Activated naive CD4-positive, alpha-beta T cell treated with anti-CD3 and anti-CD28 coated beads, Interleukin-2, amount 10 ng/mL, durations not matched to agents 7 days and 5 days (primary cell): ENCODE measurements at places on chromosomes 7 and 10.
A peak's percentile ranks its signal among the peaks of the same experiment; 100 is the strongest.

- peaks cover 4% of the 10 kb centered on the region for H3K4me1 ChIP-seq
- no peaks in the 10 kb centered on the region for H3K36me3 ChIP-seq
These were observed 66.0 kb upstream of the VIPR2 start for GRCh38 chr7:159210581-159211235.

DNA sequence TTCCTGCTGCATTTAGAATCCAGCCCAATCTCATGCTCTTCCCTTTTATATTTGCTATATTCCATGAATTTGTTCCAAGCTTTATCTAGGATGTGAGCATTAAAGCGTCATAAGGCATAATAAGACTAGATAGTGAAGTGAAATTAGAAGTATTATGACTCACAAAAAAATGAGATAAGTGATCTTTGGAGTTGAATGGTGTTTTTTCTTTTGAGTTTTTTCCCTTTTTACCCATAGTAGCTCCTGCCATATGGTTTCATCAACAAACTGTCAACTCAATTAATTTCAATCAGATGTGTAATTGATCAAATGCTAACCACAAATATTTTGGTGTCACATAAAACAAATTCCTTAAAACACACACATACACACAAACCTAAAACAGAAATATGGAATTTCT lies 17.0 kb downstream of the KLHDC10 start:
- DNase-seq, result no peak
- H3K27me3 ChIP-seq, result no peaks in the 10 kb centered on the region
- H3K4me1 ChIP-seq, result no peaks in the 10 kb centered on the region
- H3K4me3 ChIP-seq, result no peak overlapping the region
- H3K27ac ChIP-seq, result no peak overlapping the region
- H3K36me3 ChIP-seq, result peaks cover 5% of the 10 kb centered on the region

DNA sequence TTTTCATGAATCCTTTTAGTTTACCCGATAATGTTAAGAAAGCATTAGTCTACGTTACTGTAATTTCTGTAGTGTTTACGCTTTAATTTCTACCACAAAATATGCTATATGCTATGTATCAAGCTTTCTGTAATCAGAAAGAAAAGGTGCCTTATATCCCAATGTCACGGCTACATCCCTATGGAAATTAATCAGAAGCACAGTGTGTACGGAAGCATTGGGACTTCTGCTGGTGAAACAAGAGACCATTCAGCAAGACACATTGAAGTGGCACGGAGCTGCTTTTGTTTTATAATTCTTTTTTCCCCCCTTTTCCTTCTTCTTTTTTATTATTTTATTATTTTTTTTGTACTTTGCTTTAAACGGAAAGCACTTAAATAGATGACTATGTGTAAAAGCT lies 31.2 kb upstream of the SH2B2 start:
- H3K36me3 ChIP-seq, result peaks cover under 1% of the 10 kb centered on the region
- H3K27ac ChIP-seq, result no peak overlapping the region
- DNase-seq, result no peak
- H3K4me1 ChIP-seq, result no peaks in the 10 kb centered on the region
- no peaks in the 10 kb centered on the region for H3K27me3 ChIP-seq
- no peak overlapping the region for H3K4me3 ChIP-seq

DNA sequence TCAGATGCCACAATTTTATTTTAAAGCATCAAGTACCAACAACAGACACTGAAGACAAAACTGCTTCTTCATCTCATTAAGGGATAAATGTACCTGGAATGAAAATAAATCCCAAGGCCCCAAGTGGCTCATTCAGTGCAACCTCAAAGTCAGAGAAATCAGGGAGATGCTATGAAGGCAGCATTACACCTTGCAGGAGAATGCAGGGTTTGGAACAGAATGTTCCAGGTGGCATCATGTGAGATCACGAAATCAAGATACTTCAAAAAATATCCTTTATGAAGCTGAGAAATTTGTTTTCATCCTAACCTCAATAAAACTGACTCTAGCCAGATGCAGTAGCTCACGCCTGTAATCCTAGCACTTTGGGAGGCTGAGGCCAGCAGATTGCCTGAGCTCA lies 477.1 kb downstream of the PLXNA4 start:
- DNase-seq, result no peak
- peaks cover 3% of the 10 kb centered on the region for H3K27me3 ChIP-seq
- H3K4me1 ChIP-seq, result no peaks in the 10 kb centered on the region
- H3K4me3 ChIP-seq, result no peak overlapping the region

DNA sequence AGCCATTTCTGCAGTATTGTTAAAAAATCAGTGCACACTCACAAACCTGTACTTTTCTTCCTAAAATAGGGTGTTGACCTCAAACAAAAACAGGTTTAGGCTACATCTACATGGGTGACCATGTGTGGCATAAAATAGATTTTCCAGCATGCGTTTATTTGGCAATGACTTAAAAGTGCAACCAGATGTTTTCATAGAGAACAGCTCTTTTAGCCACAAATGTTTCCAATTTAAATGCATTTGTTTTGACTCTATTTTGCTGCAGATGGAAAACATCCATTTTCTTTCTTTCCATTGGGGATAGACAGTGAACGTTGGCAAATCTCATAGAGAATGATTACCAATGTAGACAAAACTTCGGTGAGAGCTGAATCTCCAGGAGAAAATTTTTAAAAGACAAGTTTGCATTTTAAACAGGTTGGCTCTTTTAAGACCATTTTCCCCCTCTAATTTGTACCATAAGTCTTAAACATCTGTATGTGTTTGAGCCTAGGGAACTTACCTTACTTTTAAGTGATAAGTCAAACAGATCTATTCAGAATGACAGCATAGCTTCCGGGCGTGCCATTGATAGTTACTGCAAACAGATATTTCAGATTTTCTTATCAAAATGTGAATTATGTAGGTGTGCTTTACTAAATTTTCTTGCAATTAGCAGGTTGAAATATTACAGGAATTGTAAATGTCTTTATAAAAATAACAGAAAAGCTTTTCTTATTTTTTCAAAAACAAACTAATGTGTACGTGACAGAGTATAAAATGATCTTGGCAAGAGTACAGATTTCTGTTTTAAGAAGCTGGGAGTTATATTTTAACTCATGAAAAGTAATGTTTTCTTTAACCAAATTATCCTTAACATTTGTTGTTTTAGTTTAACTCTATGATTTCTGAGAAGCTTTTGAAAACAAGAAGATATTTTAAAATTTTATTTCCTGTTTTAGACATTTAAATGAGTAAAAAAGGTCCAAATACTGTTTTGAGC lies 144.9 kb downstream of the HGF start:
- H3K27ac ChIP-seq, result no peak overlapping the region
- no peaks in the 10 kb centered on the region for H3K4me1 ChIP-seq
- no peak overlapping the region for H3K4me3 ChIP-seq

DNA sequence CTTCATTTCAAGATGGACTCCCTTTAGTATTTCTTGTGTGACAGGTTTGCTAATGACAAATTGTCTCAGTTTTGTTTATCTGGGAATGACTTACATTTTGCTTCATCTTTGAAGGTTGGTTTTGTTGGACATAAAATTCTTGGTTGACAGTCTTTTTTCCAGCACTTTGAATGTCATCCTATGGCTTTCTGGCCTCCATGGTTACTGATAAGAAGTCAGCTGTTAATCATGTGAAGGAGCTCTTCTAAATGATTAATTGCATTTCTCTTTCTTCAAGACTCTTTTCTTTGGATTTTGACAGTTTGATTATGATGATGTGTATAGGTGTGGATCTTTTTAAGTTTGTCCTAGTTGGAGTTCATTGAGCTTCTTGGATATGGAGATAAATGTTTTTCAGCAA lies 26.9 kb upstream of the HHEX start:
- no peaks in the 10 kb centered on the region for H3K4me1 ChIP-seq
- H3K36me3 ChIP-seq, result peaks cover 6% of the 10 kb centered on the region
- DNase-seq, result no peak
- H3K4me3 ChIP-seq, result no peak overlapping the region
- H3K27ac ChIP-seq, result no peak overlapping the region

- peak; percentile 27 for DNase-seq
- H3K4me3 ChIP-seq, result no peak overlapping the region
- peaks cover 21% of the 10 kb centered on the region for H3K4me1 ChIP-seq
These were observed 165.4 kb upstream of the LRGUK start for GRCh38 chr7:133961724-133962123.

DNA sequence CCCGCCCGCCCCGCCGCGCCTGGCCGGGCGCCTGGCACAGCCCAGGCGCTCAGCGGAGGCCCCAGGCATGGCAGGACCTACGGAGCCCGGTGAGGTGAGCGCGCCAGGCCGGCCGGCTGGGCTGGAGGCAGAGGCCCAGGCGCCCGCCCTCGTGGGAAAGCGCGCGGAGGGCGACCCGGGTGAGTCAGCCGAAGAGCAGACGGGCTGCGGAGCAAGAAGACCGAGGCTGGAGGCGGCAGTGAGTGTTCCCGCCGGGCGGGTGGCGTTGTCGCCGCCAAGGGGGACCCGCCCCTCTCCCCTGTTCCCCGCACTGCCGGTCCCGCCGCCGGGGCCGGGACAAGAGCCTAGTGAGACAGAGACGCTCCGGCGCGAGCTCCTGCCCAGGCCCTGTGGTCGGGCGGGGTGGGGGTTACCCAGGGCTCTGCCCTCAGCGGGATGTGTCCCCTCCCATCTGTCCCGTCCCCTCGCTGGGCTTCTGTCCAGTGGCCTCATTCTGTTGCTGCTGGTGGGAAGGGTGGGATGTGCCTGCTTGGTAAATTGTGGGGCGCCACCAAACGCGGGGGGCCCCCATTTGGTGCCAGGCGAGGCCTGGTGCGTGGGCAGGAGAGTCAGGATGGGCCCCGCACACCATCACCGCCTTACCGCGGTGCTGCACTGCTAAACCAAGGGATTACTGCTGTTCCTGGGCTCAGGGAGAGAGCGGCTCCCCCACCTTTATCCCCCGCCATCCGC lies 17.0 kb upstream of the NODAL start:
- H3K27me3 ChIP-seq, result peaks cover 92% of the 10 kb centered on the region
- no peak overlapping the region for H3K27ac ChIP-seq
- H3K4me3 ChIP-seq, result no peak overlapping the region
- H3K4me1 ChIP-seq, result peaks cover 5% of the 10 kb centered on the region
- no peaks in the 10 kb centered on the region for H3K36me3 ChIP-seq
- peak; percentile 40 for DNase-seq

DNA sequence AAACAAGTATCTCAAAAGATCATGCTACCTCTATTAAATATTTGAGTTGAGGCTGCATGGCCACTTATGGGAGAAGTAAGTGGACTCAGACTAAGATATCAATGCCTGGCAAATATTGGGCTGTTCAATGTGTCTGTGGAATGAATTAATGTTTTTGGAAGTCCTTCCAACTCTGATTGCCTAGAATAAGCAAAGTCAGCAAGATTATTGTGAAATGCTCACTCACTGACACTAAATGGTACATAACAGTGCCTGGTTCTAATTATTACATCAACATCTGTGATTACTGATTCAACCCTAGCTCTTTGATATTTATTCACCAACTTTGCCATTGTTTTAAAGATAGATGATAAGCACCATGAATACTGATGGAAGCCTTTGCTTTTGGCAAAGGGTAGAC lies 45.5 kb upstream of the HDAC9 start:
- no peak for DNase-seq
- H3K4me1 ChIP-seq, result no peaks in the 10 kb centered on the region
- H3K4me3 ChIP-seq, result no peak overlapping the region
- H3K36me3 ChIP-seq, result no peaks in the 10 kb centered on the region
- H3K27ac ChIP-seq, result no peak overlapping the region

DNA sequence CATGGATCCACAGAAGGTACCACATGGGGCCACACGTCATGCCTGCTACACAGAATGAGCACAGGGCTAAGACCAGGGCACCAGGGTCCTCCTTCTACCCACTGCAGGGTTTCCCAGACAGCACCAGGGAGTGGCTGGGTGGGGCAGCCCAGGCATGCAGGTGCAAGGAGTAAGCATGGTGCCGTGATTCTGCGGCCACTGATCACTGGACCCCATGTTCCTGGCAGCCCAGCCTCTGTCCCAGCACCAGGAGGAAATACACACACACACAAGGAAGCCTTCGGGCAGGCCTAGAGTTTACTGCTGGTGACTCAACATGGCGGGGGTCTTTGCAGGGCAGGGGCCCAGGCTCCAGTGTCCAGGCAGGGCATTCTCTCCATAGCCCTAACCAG lies 13.9 kb downstream of the ATP6V1F start:
- H3K27me3 ChIP-seq, result peaks cover 28% of the 10 kb centered on the region
- H3K4me1 ChIP-seq, result peaks cover 13% of the 10 kb centered on the region
- no peak overlapping the region for H3K27ac ChIP-seq
- DNase-seq, result no peak
- no peaks in the 10 kb centered on the region for H3K36me3 ChIP-seq

GRCh38 chr7:50827281-50827680 lies 44.6 kb upstream of the GRB10 start:
- H3K4me3 ChIP-seq, result no peak overlapping the region
- H3K4me1 ChIP-seq, result peaks cover 21% of the 10 kb centered on the region
- H3K27ac ChIP-seq, result no peak overlapping the region

DNA sequence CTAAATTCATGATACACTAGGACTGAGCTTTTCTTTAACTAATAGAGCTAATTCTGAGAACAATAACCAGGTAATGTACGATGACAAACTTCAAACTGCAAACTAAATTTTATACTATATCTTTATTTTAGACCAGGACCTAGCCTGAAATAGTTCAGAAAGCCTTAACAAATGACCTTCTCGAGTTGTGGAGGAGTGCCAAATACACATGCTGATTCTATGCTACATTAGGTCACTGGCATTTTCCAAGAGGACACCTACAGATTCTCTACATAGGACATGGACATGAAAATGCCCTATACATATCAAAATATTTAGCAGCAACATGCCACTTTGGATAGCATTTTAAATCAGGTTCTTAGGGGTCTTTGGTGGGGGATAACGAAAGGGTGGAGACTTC lies 44.0 kb upstream of the LRRTM3 start:
- no peaks in the 10 kb centered on the region for H3K36me3 ChIP-seq
- H3K4me3 ChIP-seq, result no peak overlapping the region
- no peaks in the 10 kb centered on the region for H3K4me1 ChIP-seq
- no peak overlapping the region for H3K27ac ChIP-seq
